Activated naive CD4-positive, alpha-beta T cell (primary cell): ENCODE measurements at places on chromosomes 6 and 20.

GRCh38 chr6:168524571-168525001 lies 83.6 kb downstream of the SMOC2 start:
- no peak for DNase-seq

DNA sequence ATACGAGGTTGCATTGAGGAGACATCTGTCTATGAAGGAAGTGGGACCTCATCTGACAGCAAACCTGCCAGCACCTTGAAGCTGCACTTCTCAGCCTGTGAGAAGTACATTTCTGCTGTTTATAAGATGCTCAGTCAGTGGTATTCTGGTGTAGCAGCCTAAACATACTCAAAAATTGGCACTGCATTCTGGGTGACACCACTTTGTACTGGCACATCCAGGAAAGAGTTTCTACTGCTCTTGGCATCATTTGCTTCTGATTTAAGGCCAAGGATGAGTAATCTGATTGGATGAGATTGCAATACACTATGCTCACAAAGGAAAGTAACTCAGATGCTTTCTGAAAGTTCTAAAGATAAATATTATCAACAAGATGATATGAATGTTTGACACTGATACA lies 275.4 kb upstream of the TFAP2D start:
- DNase-seq: no peak

DNA sequence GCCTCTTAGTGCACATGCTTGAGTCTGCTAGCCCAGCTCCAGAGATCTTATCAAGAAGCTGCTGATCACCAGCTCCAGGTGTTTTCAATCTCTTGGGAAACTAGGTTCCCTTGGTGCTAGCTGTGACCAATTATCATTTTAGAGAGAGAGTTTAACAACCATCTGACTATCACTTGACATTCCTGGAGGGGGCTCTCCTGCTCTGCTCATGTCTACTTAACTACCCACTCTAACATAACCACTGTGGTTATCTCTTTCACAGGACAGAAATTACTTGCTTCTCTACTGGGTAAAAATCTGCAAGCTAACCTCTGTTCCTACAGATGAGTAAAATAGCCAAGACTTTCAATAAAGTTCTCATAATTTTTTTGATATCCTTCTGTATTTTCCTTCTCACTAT lies 823.4 kb upstream of the GJE1 start:
- DNase-seq: no peak

- no peak for DNase-seq
These were observed 68.2 kb downstream of the TRMT6 start for GRCh38 chr20:5882166-5882565.

DNA sequence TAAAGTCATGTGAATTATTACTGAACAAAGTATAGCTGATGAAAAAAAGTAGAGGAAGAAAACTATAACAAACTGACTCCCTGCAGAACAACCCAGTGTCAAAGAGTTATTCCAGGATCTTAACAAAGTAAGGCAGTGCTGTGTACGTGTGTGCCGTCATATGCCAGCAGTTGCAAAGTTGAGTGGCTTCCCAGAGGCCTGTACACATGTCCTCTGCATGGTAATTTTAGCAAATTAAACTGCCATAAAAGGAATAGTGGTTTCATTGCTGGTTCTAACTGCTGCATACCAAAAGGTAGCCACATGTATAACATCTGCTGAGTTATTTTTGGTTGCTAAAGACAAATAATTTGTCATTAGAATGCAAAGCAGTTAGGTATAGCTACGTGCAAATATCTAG lies 44.8 kb downstream of the RIPOR2 start:
- DNase-seq: no peak

DNA sequence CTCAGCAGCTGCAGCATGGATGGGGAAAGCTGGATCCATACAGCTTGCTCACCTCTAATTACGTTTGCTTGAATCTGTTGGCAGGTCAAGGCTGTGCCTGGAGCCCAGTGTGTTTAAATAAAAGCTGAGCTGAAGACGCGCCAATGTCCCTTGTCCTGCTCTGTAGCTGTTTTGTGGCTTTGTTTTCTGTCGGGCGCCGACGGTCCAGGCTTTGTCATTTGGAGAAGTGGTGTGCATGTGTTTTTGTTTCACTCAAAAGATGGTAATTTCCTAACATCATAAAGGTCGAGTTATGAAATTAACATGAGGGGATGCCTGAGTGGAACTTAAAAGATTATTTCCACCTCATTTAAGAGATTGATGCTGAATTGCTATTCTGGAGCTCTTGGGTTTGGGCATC lies 107.6 kb downstream of the SLC24A3 start:
- no peak for DNase-seq

GRCh38 chr6:14316651-14317386 lies 199.2 kb downstream of the CD83 start:
- DNase-seq: no peak

GRCh38 chr6:118509009-118509617 lies 39.0 kb upstream of the PLN start:
- no peak for DNase-seq

GRCh38 chr20:25195962-25196785 lies 662 bp downstream of the ENTPD6 start:
- DNase-seq: no peak

- no peak for DNase-seq
These were observed 3.4 kb upstream of the NSFL1C start for GRCh38 chr20:1469925-1470571.

DNA sequence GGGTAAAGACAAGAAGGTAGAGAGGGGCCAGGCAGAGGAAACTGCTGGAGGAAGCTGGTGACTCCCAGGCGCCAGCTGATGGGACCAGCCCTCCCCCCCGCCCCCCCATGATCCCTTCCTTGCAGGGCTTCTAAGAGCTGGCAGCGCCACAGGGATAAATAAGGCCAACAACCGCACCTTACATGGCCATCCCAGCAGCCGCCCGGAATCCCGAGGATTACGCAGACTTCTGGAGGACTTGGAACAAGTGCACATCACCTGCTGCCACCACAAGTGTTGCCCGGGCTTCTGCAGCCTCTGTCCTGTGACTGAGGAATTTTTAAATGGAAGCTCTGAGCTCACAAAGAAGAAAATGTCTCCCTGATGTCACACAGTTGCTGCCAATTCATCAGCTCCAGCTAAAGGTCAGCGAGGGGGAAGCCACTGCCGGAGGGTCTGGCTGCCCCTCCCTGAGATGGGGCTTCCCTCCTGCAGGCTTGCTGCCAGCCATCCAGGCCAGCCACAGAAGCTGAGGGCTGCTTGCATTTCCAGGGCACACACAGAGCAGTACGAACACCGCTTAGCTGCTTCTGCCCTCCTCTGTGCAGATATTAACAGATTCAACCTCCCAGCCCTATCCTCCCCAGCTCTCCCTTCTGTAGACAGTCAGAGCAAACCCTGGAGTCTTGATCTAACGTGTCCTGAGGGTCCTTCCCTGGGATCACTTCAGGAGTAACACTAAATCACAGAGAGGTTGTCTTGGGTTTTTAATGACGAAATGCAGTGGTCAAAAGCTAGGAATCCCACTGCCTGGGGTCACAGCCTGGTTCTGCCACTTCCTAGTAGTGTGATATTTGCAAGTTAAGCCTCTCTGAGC lies 38.6 kb upstream of the PIM1 start:
- no peak for DNase-seq

DNA sequence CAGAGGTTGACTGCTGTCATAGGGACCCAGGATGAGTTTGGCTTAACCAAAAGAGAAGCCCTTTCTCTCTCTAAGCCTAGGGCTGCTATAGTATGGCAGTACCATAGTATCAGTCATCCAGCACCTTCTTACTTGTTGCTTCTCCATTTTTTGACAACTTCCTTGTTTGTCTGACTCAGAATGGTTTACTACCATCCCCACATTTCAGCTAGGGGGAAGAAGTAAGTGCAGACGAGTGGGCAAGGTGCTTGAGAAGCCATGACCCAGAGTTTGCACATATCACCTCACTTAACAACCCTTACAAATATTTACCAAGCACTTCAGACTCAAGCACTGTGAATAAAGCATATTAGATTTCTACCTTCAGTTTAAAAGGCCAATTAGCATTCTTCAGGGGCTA lies 289.9 kb upstream of the TSHZ2 start:
- DNase-seq: no peak

DNA sequence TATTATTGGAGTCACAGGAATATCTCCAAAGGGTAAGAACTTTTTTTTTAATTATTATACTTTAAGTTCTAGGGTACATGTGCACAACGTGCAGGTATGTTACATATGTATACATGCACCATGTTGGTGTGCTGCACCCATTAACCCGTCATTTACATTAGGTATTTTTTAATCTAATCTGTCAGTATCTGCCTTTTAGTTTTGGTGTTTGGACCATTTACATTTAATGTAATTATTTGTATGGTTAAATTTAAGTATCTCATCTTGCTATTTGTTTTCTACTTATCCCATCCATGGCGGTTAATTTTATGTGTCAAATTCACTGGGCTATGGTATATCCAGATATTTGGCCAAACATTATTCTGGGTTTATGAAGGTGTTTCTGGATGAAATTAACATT lies 15.4 kb upstream of the OPN5 start:
- no peak for DNase-seq

GRCh38 chr6:39214846-39215639 lies 14.2 kb downstream of the KCNK5 start:
- no peak for DNase-seq

GRCh38 chr6:21587961-21588480 lies 5.5 kb upstream of the SOX4 start:
- no peak for DNase-seq

DNA sequence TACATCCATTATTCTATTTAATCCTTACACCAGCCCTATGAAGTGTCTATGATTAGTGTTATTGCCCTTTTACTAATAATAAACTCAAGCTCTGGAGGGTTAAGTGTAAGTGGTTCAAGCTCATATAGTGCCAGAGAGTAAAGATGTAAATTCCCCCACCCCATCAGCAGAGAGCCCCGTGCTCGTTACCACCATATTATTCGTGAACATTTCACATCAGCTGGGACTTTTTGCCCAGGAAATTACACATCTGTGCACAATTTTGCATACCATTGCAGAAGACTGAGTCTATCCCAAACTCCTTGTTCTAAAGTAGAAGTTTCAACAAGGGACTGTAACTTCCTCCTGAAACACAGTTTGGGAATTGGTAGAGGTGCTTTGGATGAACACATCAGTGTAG lies 220.1 kb downstream of the BCAS1 start:
- DNase-seq: no peak

DNA sequence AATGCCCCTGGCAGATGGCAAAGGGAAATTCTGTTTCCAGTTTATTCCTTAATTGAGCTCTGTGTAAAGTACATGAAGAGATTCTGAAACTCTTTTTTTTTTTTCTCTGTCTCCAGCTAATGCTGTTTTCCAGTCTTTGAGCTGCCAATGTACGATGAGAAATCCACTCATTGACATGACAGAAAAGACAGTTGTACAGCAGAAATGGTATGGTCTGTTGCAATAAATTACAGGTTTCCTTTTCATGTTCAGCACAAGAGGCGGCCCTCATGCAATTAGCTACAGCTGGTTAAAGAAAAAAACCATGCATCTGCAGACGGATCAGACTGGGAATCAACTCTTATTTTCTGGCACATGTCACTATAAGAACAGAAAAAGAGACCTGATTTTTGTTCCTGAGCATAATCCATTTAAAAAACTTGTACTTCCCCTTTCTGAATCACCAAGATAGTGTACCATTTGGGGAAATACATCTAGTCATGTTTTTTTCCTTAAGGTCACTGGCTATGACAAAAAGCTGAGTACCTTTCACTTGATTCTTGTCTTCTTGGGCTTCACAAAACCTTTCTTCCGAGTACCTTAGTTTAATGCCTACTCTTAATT lies 289.8 kb upstream of the PREP start:
- DNase-seq: no peak

DNA sequence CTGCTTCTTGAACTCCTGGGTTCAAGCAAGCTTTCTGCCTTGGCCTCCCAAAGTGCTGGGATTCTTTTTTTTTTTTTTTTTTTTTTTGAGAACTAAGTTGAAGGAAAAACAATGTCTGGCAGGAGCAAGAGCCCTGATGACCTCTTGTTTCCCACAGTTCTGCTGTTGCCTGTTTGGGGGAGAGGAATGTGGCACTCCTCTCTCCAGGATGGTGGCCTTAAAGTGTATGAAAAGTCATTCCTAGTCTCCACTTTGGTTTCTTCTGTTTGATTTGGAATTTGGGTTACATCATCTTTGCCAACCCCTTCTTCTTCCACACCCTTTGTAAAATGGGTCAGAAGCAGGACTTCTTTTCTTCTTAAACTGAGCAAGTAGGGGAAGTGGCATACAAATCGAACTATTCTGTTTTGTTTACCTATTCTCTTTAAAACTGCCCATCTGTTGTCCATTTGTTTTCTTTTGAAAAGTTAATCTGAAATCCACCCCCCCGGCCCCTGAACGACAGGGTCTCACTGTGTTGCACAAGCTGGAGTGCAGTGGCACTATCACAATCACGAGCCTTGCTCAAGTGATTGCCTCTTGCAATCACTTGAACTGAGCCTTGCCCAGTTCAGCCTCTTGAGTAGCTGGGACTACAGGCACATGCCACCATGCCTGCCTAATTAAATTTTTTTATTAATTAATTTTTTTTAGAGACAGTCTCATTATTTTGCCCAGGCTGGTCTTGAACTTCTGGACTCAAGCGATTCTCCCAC lies 11.3 kb downstream of the CARMIL1 start:
- DNase-seq: no peak

- no peak for DNase-seq
These were observed 1349.6 kb downstream of the EPHA7 start for GRCh38 chr6:92069781-92070180.

GRCh38 chr20:49415668-49416044 lies 66.8 kb downstream of the KCNB1 start:
- no peak for DNase-seq

GRCh38 chr6:37985355-37985754 lies 165.8 kb downstream of the ZFAND3 start:
- no peak for DNase-seq

- DNase-seq: no peak
These were observed 44.6 kb downstream of the WDR27 start for GRCh38 chr6:169657284-169657610.

GRCh38 chr20:37670351-37670791 lies 23.5 kb upstream of the CTNNBL1 start:
- no peak for DNase-seq

DNA sequence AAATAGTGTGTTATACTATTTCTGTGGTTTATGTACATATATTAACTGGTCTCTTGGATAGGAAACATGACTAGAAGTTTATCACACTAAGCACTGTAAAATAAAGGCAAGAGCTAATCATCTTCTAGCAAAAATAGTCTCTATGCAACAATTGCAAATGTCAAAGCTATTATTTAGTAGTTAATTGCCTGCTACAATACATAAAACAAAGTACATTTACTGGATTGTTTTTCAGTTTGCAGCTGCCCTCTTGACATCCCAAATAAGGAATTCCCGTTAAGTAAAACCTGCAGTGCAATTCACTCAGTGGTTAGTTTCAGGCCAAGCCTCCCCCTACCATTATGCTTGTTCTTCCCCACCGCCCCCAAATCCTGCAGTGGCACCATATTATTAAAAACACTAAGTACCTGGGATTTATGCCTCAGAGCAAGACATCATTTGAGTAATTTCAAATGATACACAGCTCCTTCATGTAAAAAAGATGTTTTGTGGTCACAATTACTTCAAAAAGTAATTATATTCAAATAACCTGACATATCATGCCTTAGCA lies 1.6 kb upstream of the ATP5F1E start:
- no peak for DNase-seq
